ENCODE measurements at places on chromosomes 1 and 21.

DNA sequence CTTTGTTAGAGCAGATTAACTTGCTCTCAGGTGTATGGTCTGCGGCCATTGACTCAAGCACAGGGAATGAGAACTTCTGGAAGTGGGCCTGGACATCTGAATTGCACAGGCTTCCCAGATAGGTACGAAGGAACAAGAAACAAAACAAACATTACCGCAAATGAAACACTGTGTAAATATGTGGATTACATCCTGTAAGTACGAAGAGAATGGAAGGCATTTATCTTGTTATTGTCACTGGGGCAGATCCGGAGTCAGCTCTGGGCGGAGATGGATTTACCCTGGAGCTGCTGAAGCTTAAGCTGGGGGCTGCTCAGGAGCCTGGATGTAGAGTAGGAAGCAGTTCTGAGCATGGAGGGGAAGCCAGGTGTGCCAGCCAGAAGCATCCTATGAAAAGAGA lies 6.8 kb downstream of the HES2 start:
- no peak for DNase-seq

DNA sequence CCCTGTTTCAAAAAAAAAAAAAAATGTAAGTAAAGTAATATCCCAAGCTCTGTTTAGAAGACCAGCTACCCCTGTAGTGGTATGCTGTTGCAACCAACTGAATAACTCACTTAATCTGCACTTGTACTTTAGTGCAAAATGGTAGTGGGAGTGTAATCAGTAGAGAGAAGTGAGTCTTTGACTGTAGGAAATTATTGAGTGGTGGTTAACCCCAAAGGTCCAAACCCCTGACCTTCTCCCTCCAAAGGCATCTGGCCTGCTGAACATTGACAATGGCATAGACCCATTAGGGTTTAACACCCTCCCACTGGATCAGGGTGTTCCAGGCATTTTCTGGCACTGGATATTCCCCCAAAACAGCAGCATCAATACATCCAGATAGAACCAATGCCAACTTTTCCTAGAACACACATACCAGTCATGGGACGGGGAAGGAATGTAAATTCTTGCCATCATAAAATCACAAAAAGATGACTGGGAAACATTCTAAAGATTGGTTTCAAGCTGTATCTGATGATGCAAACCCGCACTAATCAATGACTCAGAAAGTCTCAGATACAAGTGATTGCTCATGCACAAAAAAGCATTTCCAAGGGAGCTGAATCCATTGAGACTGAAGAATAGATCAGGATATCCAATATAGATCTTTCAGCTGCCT lies 110.3 kb downstream of the MRPL39 start:
- DNase-seq, result no peak

DNA sequence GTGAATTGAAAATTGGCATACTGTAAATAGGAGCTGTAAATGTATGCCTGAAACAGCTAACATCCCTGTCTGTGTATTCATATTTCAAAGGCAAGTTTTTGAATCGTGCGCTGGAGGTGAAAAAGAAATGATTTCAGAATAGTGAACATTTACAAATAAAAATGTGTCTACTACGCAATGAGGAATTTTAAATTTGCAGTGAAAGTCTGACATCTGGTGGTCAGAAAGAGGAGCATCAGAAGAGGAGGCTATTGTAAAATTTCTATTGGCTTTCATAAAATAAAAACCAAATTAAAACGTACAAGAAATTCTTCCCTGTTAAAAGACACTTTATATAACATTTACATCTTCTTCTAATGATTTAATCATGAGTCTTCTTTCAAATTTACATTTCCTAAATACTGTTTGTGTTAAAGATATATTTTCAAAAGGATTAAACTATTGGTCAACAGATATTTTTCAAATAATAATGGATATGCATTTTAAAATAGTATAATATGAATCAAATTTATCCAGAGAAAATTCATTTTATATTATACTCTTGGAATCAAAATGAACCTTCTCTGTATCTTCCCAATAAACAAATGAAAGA lies 113.7 kb upstream of the RRP15 start:
- no peak for DNase-seq

GRCh38 chr1:173409613-173410012 lies 67.5 kb upstream of the PRDX6 start:
- no peak for DNase-seq

- DNase-seq, result no peak
These were observed 71.0 kb downstream of the NFASC start for GRCh38 chr1:204941421-204942338.
